WTC11 (cell line): ENCODE measurements at places on chromosomes 6 and 20.

GRCh38 chr20:51727872-51728271, 40.3 kb downstream of the ATP9A start:
- H3K4me1 ChIP-seq, result peaks cover 6% of the 10 kb centered on the region
- no peak for DNase-seq
- no peak overlapping the region for H3K4me3 ChIP-seq
- H3K27ac ChIP-seq, result no peak overlapping the region; the same call in 1 of the 2 replicates

GRCh38 chr6:13813621-13814175, 659 bp downstream of the MCUR1 start:
- H3K27ac ChIP-seq, result peak overlapping the region; percentile 89
- DNase-seq, result peak; percentile 84
- no peaks in the 10 kb centered on the region for H3K27me3 ChIP-seq
- 0 out of 2 replicates have a peak, but pooled peaks cover 3% of the 10 kb centered on the region for H3K36me3 ChIP-seq
- peak overlapping the region; percentile 85 for H3K4me3 ChIP-seq

- no peaks in the 10 kb centered on the region for H3K4me1 ChIP-seq
- no peaks in the 10 kb centered on the region for H3K36me3 ChIP-seq
- H3K4me3 ChIP-seq, result no peak overlapping the region
- no peaks in the 10 kb centered on the region for H3K27me3 ChIP-seq
- DNase-seq, result no peak
These were observed 157.7 kb downstream of the RNASET2 start for GRCh38 chr6:166798652-166799051.

- H3K4me3 ChIP-seq, result no peak overlapping the region
- no peaks in the 10 kb centered on the region for H3K27me3 ChIP-seq
- peak overlapping the region; percentile 65 for H3K27ac ChIP-seq
- H3K36me3 ChIP-seq, result peaks cover 26% of the 10 kb centered on the region
These were observed 46.9 kb downstream of the MAP3K4 start for GRCh38 chr6:161038229-161039031.

DNA sequence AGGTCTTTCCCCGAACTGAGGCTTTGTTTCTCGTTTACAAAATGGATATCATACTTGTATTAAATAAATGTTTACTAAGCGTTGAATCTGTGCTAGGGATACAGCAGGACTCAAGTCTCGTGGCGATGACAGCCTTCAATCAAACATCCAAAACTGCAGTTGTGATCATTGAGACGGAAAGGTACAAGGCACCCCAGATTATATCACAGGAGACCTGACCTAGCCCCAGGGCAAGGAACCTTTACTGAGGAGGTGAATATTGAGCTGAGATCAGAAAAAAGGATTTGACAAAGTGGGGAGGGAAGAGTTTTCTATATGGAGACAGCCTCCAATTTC, 476 bp downstream of the AAR2 start:
- peaks cover 20% of the 10 kb centered on the region for H3K36me3 ChIP-seq
- peak overlapping the region; percentile 42; the same call in 1 of the 2 replicates for H3K27ac ChIP-seq
- DNase-seq, result no peak
- H3K4me3 ChIP-seq, result peak overlapping the region; percentile 93
- H3K4me1 ChIP-seq, result peaks cover 12% of the 10 kb centered on the region
